ENCODE measurements at places on chromosomes 13 and 19. TPM values are rescaled to one million over a fixed set of nuclear protein-coding genes. Genes with fewer than 3 reads are reported as not detected.

- DNase-seq, result peak; percentile 63
Observed at GRCh38 chr19:1811472-1811894, 593 bp downstream of the ATP8B3 start.

GRCh38 chr19:3440082-3440481 lies 40.2 kb downstream of the SMIM24 start:
- DNase-seq, result no peak

- no peak for DNase-seq
Observed at GRCh38 chr13:24495151-24495729, 17.3 kb downstream of the PARP4 start.

DNA sequence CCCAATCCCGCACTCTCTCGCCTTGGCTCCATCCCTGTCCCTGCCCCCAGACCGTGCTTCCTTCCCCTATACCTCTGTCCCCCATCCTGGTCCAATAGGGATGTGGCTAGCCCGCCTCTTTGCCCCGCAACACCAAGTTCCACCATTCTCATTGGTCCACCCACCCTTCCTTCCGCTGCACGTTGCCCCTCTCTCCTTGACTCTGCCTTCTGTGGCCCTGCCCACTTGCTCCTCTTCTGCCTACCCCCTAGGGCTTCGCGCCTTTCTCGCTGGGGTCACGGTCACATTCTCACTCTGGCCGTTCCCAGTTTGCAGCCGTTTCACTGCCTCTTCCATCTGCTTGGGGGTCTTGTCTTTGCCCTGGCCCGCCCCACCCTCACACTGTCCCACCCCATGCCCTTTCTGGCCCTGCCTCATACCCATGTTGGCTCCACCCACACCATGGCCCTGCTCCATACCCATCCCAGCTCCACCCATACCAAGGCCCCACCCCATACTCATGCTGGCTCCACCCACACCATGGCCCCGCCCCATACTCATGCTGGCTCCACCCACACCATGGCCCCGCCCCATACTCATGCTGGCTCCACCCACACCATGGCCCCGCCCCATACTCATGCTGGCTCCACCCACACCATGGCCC lies 4.5 kb upstream of the ARHGAP45 start:
- no peak for DNase-seq

GRCh38 chr13:111429064-111429558 lies 108.7 kb downstream of the TEX29 start:
- no peak for DNase-seq

DNA sequence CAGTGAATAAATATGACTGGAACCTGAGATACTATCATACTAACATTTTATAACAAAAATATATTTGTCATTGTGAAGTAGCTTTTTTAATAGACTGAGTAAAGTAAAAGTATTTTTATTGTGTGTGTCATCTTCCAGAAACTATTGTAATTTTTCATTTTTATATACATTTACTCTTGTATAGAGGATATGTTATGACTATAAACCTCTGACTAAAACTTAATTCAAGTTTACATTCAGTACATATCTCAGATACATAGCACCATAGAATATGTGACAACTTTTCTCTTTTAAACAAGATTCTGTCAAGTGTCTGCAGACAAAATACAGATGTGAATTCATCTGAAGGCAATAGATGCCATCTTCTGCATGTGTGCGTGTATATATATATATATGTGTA lies 704.3 kb downstream of the SLITRK1 start:
- no peak for DNase-seq

DNA sequence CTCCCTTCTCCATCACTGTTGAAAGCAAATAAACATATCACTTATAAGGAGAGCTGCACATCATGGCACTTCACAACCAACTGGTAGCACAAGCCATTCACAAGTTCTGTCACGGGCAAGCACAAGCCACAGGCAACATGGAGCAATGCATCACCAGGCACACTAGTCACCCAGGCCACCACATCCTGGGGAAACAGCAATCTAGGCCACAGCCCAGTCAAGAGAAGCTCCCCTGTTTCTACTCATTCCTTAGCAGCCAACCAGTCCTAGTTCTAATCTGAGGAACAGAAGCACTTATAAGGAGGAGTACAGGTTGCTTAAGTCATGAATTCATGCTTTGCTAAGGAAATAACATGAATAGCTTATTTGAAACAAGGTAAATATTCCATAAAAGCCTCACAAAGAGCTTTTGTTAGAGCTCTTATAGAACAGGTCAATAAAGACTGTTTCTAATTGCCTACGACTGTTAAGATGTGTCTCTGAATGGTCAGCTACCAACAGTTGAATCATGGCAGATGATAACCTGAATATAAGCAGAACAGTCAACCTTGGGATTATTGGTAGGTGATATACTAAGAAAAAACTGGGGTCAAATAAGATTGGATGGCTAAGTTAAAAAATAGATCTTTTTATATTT lies 169.0 kb downstream of the TBC1D4 start:
- no peak for DNase-seq

GRCh38 chr19:30419568-30420180 lies 47.5 kb downstream of the ZNF536 start:
- DNase-seq, result no peak

DNA sequence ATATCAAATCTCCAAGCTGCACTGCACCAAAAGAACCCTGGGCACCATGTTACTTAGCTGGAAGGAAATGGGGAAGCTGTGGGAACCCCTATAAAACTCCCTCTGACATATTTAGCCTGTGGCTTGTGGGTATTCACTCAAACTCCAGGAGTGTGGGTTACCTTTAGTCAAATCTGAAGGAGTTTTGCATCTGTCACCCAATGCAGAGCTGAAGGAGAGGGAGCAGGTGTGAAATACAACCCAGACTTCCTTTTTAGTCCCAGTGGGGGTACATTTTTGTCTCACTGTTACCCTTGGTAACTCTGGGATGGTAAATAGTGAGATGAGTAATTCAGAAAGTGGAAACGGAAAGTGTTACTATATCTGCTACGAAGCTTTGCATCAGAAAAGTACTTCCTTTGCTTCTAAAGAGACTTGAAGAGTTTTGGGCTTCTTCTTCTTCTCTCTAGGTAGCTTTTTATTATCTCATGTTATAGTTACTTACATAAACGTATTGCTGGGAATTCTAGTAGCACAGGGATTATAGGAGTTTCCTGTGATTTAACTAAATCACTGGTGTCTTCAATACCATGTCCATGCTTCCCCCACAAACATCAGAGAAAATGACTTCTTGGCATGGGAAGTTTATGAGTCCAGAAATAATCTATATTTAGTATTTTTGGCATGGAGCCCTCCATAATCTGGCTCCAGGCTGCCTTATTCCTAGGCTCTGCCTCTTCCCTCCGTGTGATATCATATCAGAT lies 105.9 kb downstream of the AKAP11 start:
- DNase-seq, result no peak

GRCh38 chr13:36420437-36420891 lies 11.8 kb upstream of the CCNA1 start:
- no peak for DNase-seq

DNA sequence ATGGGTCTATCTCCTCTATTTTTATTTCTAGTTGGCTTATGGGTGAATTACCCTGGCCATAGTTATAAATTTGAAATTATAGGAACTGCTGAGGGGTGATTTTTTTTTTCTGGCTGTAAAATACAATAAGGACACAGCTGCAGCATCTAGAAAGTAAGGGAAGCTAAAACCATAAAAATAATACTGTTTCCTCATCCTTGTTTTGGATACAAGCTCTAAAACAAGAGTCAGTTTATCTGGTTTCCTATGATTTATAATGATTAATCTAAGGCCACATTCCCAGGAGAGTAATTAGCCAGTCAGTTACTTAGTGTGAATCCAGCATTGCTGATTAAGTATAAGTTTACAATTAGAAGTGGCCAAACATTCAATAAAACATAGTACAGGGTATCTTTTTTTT lies 219.1 kb upstream of the NBEA start:
- no peak for DNase-seq

DNA sequence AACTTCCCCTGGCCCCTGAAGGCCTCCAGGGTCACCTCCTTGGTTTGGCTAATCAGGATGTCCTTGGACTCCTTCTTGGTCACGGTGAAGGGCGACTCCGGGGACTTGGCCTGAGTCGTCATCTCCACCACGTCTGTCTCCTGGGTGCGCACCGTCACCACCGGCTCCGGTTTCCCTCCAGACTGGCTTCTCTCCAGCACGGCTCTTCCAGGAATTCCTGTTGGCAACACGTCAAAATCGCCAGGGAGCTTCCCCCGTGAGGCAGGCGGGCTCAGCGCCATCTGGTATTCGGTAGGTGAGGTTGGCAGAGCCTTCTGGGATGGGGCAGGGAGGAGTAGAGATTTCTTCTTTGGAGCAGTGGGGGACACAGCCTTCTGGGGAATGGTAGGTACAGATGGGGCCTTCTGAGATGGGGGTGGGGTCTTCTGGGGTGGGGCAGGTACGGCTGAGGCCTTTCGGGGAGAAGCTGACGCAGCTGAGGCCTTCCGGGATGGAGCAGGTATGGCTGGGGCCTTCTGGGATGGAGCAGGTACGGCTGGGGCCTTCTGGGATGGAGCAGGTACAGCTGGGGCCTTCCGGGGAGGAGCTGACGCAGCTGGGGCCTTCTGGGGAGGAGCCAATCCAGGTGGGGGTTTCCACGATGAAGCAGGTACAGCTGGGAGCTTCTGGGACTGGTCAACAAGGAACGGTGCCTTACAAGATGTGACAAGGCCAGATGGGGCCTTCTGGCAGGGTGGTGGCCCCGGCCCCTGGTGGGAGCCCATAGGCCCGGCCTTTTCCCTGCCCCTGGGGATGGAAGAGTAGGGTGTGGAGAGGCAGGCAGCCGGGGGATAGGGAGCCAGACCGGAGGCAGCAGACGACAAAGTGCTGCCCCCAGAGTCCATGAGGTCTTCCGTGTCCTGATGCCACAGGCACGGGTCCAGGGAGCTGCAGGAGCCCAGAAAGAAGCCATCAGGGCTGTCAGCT lies 3.8 kb downstream of the GARIN5B start:
- no peak for DNase-seq

GRCh38 chr13:111880185-111880584 lies 186.8 kb upstream of the SOX1 start:
- no peak for DNase-seq

GRCh38 chr19:55316646-55317045 lies 8.5 kb downstream of the TMEM150B start:
- no peak for DNase-seq

PTOV1 gene
- 71.1 TPM for total RNA-seq

TEX26 gene
- not detected for total RNA-seq

KCNN1 gene
- 4.7 TPM for total RNA-seq

TNPO2 gene
- total RNA-seq, result 27.1 TPM

LGI4 gene
- total RNA-seq, result not detected

ARL11 gene
- 0.14 TPM for total RNA-seq

Data from kidney epithelial cell (primary cell).